Brain (organoid and tissue), 16 donors: ENCODE measurements at places on chromosomes 6 and 20.

DNA sequence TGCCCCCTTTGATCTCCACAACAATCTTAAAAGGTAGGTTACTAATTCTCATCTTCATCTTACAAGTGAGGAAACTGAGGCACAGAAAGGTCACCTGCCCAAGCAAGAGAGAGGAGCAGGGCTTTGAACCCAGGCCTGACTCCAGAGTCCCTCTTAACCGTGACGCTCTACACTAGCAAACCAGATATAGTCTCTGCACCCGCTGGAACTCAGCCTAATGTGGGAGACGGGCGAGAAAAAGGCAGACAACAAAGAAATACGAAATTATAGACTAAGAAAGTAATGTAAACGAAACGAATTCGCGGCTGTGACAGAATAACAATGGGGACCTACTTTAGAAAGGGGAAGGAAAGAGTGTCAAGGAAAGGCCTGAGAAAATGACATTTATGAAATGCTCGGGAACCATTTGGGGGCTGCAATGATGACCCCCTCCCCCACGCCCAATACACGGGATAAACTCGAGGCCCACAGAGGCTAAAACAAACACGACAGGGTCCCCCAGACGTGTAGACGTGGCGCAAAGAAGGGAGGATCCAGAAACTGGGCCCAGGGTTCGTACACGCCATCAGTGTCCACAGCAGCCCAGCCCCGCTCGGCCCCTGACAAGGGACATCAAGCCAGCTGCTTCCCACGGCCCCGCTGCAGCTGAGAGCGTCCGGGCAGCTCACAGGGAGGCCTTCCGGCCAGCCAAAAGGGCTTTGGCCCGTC is 637 bp downstream of the TRPC4AP start:
- DNase-seq: peak; percentile 50

DNA sequence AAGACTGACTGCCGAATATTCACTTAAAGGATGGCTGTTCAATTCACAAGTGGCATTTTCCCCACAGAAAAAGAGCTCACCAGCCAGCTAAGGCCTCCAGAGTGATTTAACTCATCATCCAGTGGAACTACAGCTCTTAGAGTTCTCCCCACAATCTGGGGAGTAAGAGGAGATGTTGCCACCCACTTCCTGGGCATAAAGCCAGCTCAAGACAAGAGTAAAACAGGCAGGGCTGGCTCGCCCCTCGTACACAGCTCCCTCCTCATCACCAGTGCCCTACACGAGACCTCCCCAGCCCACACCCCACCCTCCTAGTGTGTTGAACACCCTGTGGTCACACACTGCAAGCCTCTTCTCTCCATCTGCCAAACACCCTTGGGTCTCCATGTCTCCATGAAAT is 47.2 kb upstream of the IPCEF1 start:
- DNase-seq: no peak

DNA sequence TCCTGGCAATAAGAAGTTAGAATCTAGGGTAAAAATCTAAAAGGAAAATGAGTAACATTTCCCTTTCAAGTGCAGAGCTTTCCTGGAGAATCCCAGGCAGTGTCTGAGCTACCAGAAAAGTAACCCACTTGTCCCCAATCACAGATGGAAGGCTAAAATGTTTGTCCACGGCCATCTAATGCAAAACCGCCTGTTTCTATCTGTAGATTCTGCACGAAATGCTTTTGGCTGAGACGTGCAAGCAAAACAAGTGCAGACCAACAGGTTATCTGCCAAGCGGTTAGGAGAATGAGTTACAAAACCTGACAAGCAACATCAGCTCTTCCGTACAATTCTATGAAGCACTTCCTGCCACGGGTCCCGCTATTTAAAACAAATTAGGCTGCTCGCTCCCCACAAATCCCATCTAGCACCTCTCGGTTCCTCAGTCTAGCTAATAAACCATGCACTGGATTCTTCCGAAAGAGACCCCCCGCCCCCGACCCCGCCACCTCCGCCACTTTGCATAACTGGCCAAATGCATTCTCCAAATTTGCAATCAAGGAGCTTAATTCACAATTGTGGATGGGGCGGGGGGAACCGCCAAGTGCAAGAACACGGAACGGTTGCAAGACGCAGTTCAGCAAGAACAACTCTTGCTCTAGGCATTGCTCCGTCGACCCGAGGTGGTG is 1.4 kb downstream of the ELOVL5 start:
- DNase-seq: peak; percentile 25

DNA sequence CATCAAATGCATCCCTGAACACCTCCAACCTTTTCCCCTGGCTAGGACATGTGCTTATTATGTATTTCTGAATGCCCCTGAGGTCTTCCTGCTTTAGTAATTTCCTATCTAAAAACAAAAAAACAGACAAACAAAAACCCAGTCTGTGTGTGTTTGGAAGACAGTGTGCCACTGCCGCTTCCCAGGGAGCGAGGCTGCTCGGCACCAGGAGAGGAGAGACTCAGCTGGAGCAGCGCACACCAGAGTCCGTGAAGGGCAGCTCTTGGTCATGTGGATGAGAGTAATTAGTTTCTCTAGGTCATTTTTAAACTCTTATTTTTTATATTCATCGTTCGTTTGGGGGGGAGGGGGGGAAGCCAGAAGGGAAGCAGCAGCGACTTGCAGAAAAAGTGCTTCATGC is 10.0 kb upstream of the ANKRD60 start:
- DNase-seq: no peak
